ENCODE measurements at places on chromosomes 1 and 21.

GRCh38 chr1:27618341-27619082 is 14.6 kb upstream of the AHDC1 start:
- no peaks in the 10 kb centered on the region for H3K36me3 ChIP-seq
- no peak for DNase-seq
- H3K4me3 ChIP-seq: no peak overlapping the region
- H3K27ac ChIP-seq: no peak overlapping the region
- H3K4me1 ChIP-seq: peaks cover 29% of the 10 kb centered on the region

- no peak overlapping the region for H3K4me3 ChIP-seq
- H3K27me3 ChIP-seq: no peaks in the 10 kb centered on the region
- no peak for DNase-seq
- H3K4me1 ChIP-seq: no peaks in the 10 kb centered on the region
- H3K36me3 ChIP-seq: no peaks in the 10 kb centered on the region
- no peak overlapping the region for H3K27ac ChIP-seq
Observed at GRCh38 chr1:46830665-46831322, 31.9 kb downstream of the CYP4B1 start.

DNA sequence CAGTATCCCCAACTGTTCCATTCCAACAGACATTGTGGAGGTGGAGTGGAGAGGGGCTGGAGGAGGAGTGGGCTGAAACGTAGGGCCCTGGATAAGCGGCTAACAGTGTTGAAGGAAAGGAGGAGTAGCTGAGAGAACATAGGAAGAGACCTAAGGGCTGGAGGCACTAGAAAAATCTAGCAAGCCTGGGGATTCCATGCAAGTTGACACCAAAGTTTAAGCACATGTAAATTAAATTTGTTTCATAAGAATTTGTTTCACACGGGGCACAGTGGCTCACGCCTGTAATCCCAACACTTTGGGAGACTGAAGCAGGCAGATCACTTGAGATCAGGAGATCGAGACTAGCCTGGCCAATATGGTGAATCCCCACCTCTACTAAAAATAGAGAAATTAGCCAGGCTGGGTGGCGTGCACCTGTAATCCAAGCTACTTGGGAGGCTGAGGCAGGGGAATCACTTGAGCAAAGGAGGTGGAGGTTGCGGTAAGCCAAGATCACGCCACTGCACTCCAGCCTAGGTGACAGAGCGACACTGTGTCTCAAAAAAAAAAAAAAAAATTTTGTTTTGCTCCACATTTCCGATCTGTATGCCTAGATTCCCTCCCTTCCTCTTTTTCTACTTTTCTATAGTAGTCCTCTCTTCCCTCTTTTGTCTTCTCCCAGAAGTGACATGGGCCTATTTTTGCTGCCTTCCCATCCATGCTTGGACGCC is 530 bp upstream of the CD244 start:
- H3K27me3 ChIP-seq: peaks cover 27% of the 10 kb centered on the region
- H3K36me3 ChIP-seq: no peaks in the 10 kb centered on the region
- H3K27ac ChIP-seq: no peak overlapping the region

DNA sequence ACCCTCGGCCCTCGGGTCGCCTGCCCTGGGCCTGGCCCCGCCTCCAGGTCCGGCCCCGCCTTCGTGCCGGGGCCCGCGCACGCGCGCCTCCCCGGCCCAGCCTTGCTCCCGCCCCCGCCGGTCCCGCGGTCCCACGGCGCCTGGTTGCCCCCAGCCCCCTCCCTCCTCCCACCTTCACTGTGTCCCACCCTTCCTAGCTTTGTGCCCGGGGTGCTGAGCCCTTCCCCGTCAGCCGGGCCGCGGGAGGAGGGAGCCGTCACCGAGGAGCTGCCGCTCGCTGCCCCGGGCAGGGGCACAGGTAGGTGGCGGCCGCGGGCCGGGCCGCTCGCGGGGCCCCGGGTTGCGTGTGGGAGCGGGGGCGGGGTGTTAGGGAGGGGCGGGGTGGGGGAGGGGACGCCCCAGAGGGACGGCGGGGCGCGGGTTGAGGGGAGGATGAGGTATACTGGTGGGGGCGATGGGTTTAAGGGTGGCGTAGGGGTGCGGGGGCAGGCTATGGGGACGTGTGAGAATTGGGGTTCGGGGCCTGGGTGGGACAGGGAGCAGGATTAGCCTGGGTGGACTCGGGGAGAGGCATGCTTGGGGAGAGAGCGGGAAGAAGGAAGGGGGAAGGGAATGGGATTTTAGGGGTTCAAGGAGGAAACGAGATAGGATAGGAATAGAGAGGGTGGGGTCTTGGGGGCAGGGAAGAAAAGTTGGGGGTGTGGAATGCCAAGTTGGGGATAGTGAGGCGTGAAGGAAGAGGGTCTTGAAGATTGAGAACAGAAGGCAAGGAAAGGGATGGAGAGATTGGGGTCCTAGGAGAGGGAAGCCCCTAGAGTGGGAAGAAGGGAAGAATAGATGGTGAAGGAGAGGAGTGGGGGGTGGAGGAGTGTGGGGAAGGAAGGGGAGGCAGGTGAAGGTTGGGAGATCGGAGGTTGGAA is at the start of gene LRRC42:
TSS of gene LRRC42 (plus strand) at position 99 of the 920 bp plus-strand sequence. CDS start 5,650 bp downstream, outside the sequence.
- peaks cover 33% of the 10 kb centered on the region for H3K36me3 ChIP-seq
- H3K27me3 ChIP-seq: no peaks in the 10 kb centered on the region
- peak within 1 kb of the TSS; percentile 88 for H3K4me3 ChIP-seq
- DNase-seq: peak; percentile 99

GRCh38 chr1:11748294-11749202 is 12.6 kb downstream of the AGTRAP start:
- no peak for DNase-seq
- H3K36me3 ChIP-seq: peaks cover 56% of the 10 kb centered on the region
- no peak overlapping the region for H3K27ac ChIP-seq
- peaks cover 58% of the 10 kb centered on the region for H3K4me1 ChIP-seq
- H3K4me3 ChIP-seq: no peak overlapping the region

DNA sequence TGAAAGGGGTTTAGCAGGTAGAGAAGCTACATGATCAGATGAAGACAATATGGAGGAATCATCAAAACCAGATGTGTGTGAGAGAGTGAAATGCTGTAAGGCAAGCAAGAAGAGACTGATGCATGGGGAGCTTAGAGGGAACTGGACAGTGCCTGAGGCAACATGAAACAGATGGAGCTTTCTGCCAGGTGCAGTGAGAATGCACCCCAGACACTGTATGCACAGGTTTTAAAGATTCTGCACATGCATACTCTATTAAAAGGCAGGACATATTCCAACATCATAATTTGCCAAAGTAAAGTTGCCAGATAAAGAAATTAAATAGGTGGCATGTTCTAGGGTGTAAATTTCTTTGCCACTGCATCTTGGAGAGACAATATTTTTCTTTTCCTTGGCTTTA is 200.1 kb downstream of the AMY1C start:
- no peaks in the 10 kb centered on the region for H3K4me1 ChIP-seq
- H3K27ac ChIP-seq: no peak overlapping the region
- no peak overlapping the region for H3K4me3 ChIP-seq
- DNase-seq: no peak
